ENCODE measurements at places on chromosomes 12 and 14.
A peak's percentile ranks its signal among the peaks of the same experiment; 100 is the strongest.

DNA sequence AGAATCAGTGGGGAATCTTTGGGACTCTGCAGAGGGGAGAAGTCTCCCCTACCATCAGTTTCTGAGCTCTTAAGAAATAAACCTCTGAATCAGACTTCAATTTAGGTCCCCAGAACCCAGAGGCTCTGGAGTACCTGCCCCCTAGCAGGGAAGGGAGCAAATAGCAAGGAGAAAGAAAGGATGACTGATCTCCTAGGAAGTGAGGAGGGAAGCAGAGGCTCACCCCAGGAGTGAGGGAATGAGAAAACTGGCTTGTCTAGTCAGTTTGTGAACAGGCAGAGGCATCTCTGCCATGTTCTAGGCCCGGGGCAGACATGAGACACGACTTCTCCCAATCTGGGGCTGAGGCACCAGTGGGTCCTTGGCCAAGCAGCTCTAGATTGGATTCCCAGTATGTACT, 24.3 kb upstream of the SMUG1 start:
- no peak for DNase-seq

GRCh38 chr14:100770046-100770445, 43.4 kb downstream of the DLK1 start:
- no peak for DNase-seq

DNA sequence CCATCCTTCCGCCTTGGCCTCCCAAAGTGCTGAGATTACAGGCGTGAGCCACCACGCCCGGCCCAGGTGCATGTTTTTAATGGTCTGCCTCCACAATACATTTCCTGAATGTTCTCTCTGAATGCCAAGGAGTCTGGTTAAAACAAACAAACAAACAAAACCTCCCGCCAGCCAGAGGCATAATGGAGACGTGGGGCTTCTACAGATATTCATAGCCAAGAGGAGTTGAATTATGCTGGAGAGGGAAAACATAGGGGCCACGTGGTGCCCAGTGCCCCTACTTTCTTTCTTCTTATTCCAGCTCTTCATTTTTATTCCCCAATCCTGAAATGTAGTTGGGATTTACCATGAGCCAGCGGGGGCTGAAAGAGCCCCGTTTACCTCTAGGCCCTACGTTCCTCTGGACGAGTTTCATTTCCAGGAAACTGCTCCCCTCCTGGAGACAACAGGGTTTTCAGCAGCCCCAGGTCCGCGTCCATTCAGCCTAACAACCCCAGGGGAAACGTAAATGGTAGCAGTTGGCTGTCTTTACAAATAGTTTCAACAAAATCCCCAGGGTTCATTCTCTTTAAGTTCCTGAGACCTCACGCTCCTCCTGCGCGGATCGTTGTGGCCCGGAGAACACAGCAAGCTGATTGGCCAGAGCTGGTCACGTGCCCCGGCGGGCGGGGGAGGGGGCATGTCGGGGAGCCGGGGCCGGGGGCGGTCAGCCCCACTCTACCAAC, 108.5 kb upstream of the ESRRB start:
- peak; percentile 29 for DNase-seq

DNA sequence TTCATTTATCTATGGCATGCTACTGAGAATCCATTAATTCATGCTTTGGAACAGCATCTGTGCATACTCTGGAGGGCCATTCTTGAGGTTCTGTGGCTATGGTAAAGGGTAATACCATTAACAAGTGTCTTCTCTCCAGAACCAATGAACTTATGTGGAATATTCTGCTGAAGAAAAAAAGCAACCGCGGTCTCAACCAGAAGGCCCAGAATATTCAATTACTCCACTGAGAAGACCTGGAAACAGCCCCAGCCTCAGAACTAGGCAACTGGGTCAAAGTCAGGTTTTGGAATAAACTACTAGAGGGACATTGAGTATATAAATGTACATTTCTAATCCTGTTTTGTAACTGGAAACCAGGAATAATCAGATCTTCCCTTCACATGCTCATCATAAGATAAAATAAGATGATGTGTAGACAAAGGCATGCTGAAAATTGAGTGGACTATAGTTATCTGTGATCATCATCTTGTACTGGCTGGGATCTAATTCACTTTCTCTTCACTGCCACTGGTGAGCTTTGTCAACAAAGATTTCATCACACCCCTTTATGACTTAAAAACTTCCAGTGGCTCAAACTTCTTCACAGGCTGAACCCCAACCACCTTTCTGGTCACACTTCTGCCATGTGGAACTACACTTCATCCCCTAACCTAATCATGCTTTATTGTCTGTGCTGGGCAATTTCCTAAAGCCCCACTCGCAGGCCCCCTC, 6.0 kb downstream of the SPTB start:
- no peak for DNase-seq

GRCh38 chr14:50530794-50531365, 1.5 kb downstream of the MAP4K5 start:
- DNase-seq, result no peak

GRCh38 chr12:71610031-71610795, 53.4 kb downstream of the ZFC3H1 start:
- DNase-seq, result no peak

DNA sequence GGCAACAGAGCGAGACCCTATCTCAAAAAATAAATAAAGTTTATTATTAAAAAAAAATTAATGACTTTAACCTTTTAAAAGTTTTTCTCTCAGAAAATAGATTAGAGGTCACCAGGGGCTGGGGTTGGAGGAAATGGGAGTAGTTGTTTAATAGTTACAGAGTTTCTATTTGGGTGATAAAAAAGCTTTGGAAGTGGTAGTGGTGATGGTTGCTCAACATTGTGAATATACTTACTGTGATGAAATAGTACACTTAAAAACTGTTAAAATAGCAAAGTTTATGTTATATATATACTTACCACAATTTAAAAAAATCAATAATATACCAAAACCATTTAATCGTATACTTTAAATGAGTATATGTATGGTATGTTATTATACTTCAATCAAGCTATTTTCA, 59.6 kb downstream of the ARL6IP4 start:
- no peak for DNase-seq

DNA sequence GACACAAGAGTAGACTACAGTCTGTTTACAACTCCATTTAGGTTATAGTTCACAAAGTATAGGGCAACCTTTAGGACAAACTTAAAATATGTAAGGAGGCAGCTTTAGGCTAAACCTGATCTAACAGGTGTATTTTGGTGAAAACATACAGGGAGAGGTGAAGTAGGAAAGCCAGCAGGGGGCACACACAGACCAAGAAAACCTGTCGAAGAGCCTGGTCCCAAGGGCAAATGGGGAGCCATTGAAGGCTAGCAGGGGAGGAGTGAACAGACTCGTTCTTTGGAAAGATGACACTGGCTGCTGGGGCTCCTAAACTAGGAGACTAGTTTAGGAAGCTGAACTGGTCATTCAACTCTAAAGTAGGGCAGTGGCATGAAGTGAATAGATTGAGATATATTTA, 138.8 kb upstream of the WSCD2 start:
- no peak for DNase-seq

GRCh38 chr14:52740751-52741150, 10.8 kb downstream of the STYX start:
- DNase-seq, result no peak

- no peak for DNase-seq
Observed at GRCh38 chr14:40119321-40119720, 687.1 kb upstream of the FBXO33 start.

GRCh38 chr12:49969027-49969426, 3.7 kb upstream of the AQP6 start:
- DNase-seq, result no peak

- no peak for DNase-seq
Observed at GRCh38 chr12:98538031-98538430, 22.6 kb downstream of the TMPO start.

DNA sequence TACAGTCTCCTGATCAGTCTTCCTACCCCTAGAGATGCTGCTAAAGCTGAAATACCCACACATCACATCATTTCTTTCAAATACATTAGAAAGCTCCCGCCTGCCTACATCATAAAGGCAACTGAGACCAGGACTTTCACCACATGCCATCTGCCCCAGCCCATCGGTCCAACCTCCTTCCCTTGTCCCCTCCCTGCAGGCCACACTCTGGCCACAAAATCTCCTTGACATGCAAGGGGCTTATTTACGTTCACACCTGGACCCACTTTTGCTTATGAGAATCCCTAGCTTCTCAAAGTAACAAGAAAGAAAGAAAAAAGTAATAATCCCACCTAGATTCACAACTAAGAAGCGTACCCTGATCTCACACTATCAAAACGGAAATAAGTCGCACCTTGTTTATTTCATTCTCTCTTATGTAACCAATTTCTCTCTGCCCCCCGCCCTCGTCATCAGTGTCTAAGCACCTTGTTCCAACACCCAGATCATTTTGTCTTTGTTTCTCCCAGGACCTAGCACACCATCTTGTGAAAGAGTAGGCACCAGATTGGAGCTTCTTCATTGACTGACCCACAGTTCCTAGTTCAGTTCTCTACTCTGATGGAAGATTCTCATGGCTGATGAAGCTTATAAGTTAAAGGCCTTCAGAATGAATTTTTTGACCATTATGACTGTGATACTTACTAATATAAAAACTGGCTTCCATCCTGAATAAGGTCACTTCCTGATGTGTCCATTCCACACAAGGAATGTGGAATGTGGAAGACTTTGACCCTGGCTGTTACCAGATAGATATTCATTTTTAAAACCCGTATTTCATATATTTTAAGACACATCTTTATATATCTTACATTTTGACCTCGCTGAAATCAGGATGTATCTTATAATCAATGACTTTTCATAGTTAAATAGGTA, 7.7 kb downstream of the WSB2 start:
- DNase-seq, result no peak

- no peak for DNase-seq
Observed at GRCh38 chr14:102187568-102188001, 47.9 kb downstream of the WDR20 start.

DNA sequence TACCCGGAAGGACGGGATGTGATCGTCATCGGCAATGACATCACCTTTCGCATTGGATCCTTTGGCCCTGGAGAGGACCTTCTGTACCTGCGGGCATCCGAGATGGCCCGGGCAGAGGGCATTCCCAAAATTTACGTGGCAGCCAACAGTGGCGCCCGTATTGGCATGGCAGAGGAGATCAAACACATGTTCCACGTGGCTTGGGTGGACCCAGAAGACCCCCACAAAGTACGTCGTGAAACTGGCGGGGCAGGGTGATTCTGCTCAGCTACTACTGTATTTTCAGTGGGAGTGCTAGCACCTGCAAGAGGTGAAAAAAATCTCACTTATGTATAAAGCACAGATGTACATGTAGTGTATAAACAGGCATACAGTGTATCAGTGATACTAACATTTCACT, 62.9 kb downstream of the FOXN4 start:
- DNase-seq, result no peak
